ENCODE measurements at places on chromosomes 4 and X. TPM values are rescaled to one million over a fixed set of nuclear protein-coding genes. Genes with fewer than 3 reads are reported as not detected.

GRCh38 chrX:106201502-106202178, 33.5 kb downstream of the PWWP3B start:
- no peaks in the 10 kb centered on the region for H3K36me3 ChIP-seq
- no peak for DNase-seq
- H3K27ac ChIP-seq, result no peak overlapping the region
- H3K27me3 ChIP-seq, result no peaks in the 10 kb centered on the region

GRCh38 chr4:78298618-78299017, 241.5 kb downstream of the FRAS1 start:
- no peaks in the 10 kb centered on the region for H3K27me3 ChIP-seq
- no peak for DNase-seq
- H3K27ac ChIP-seq, result no peak overlapping the region

DNA sequence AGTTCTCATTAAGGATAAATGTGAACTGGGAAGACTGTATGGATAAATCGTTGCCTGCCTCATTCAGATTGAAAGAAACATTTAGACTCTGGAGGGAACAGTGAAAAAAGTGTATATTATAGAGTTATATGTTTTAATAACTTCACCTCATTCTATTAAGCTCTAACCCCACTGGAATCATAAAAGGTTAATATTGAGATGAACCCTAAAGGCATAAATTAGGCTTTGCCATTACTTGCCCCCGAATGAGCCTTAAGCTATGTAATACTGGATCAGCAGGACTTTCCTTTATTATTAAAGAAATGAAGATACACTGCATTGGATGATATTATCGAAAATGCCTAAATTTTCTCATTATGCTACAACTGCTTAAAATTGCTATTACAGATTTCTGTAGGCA, 44.1 kb upstream of the SPANXD start:
- H3K36me3 ChIP-seq, result no peaks in the 10 kb centered on the region
- H3K4me3 ChIP-seq, result no peak overlapping the region
- H3K27me3 ChIP-seq, result no peaks in the 10 kb centered on the region

DNA sequence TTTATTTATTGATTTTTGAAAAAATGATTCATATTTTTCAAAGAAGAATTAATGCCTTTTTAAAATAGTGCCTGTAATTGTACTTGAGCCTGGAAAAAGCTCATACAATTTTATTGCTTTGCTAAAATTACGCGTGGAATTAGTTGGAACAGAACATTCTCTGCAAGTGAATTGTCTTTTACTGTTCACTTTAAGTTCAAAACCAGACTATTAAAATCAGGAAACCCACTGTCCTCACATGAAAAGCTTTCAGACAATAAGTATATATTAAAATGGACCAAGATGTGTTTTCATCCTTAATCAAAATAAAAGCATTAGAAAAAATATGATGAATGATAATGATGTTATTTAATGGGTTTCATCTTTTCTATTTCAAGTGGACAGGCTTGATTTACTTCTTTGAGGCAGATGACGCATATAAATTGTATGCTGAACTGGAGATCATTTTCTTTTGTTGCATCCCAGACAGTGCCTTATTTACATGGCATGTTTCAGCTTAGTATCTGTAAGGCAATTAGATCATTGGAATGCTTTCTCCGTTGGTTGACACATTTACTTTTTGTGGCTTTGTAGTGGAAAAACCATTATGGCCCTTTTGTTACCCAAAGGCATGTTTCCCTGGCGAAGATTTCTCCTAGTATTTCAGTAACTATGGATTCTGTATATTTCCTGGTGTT, 299.0 kb upstream of the MAGEC2 start:
- H3K27me3 ChIP-seq, result no peaks in the 10 kb centered on the region
- DNase-seq, result no peak
- H3K4me3 ChIP-seq, result no peak overlapping the region
- no peak overlapping the region for H3K27ac ChIP-seq
- H3K36me3 ChIP-seq, result no peaks in the 10 kb centered on the region

DNA sequence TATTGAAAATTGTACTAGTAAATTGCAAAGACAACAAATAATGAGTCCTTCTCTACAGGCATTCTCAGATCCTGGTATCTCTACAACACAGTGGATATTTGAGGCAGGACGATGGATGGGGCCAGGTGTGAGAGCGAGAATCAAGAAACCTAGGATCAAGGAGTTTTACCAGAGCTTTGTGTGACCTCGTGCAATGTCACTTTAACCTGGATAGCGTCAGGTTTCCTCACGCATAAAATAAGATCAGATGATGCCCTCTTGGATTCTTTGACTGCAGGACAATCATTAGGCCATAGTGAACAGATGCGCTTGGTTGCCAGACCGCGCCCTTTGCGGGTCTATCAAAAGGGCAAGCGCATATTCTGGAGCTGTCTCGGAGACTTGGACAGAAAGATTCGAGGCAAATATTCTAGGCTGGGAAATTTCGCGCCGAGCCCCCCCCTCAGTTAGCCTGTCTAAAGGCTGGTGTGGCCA, 66.6 kb downstream of the FBXO8 start:
- H3K27ac ChIP-seq, result no peak overlapping the region
- no peak for DNase-seq
- H3K36me3 ChIP-seq, result no peaks in the 10 kb centered on the region

GRCh38 chrX:49761481-49761880, 65.7 kb upstream of the PAGE1 start:
- no peak overlapping the region for H3K4me3 ChIP-seq
- no peaks in the 10 kb centered on the region for H3K36me3 ChIP-seq
- no peak overlapping the region for H3K27ac ChIP-seq
- no peaks in the 10 kb centered on the region for H3K27me3 ChIP-seq

DNA sequence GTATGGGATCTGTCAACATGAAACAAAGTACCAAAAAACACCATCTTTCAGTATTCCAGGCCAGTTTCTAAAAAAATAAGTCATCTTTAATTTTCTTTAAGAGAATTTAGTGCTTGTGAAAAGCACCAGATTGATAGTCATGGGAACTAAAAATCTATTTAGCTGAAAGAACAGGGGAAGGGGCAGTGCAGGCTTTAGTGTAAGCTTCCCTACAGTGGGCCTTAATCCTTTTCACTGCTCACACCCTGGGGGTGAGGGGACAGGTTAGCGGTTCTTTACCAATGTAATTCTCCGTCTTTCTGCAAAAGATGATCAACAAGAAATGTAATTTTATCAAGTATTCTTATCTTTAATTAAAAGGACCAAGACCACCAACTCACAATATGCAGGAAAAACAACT, 47.1 kb downstream of the CHIC2 start:
- no peak overlapping the region for H3K27ac ChIP-seq
- DNase-seq, result no peak
- no peaks in the 10 kb centered on the region for H3K4me1 ChIP-seq
- no peak overlapping the region for H3K4me3 ChIP-seq
- no peaks in the 10 kb centered on the region for H3K27me3 ChIP-seq
- no peaks in the 10 kb centered on the region for H3K36me3 ChIP-seq

- no peaks in the 10 kb centered on the region for H3K36me3 ChIP-seq
Observed at GRCh38 chr4:169142391-169142790, 128.4 kb downstream of the SH3RF1 start.

Gene KCNIP4
- total RNA-seq, result not detected

Gene ARX
- not detected for total RNA-seq
